ENCODE measurements at places on chromosomes 4 and X. TPM values are rescaled to one million over a fixed set of nuclear protein-coding genes. Genes with fewer than 3 reads are reported as not detected.

GPC3 gene
- total RNA-seq, result 0.98 TPM

TMEM144 gene
- total RNA-seq, result 12.9 TPM

CXorf49 gene
- total RNA-seq, result not detected

PAGE2B gene
- not detected for total RNA-seq

SORCS2 gene
- total RNA-seq, result 0.37 TPM

- no peaks in the 10 kb centered on the region for H3K36me3 ChIP-seq
- no peaks in the 10 kb centered on the region for H3K27me3 ChIP-seq
- H3K4me1 ChIP-seq, result no peaks in the 10 kb centered on the region
- no peak overlapping the region for H3K4me3 ChIP-seq
- no peak for DNase-seq
Observed at GRCh38 chrX:133437356-133437755, 22.1 kb upstream of the GPC4 start.

- DNase-seq, result peak; percentile 6
- no peaks in the 10 kb centered on the region for H3K36me3 ChIP-seq
- no peaks in the 10 kb centered on the region for H3K27me3 ChIP-seq
Observed at GRCh38 chr4:138522366-138522765, 280.2 kb upstream of the SLC7A11 start.
